ENCODE measurements at places on chromosomes 13 and 19.

- DNase-seq: no peak
Observed at GRCh38 chr13:74067818-74068217, 66.4 kb downstream of the KLF12 start.

GRCh38 chr19:50558449-50558848 lies 9.8 kb downstream of the LRRC4B start:
- no peak for DNase-seq

DNA sequence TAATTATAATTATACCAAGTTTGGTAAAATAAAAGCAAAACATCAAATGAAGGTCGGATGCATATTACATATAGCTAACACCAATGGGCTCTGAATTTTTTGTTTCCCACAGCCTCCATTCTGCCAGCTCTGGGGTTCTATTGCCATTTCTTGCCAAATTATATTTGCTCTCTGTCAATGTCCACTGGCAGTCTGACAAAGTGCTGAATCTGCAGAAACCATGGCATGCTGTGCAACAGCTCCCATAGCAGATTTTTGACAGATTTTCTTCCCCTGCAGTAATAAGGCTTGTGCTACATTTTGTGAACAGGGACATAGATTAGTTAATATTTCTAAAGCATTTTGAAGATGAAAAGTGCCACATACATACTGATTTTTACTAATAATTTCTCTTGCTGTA lies 1102.1 kb downstream of the DIAPH3 start:
- DNase-seq: no peak

DNA sequence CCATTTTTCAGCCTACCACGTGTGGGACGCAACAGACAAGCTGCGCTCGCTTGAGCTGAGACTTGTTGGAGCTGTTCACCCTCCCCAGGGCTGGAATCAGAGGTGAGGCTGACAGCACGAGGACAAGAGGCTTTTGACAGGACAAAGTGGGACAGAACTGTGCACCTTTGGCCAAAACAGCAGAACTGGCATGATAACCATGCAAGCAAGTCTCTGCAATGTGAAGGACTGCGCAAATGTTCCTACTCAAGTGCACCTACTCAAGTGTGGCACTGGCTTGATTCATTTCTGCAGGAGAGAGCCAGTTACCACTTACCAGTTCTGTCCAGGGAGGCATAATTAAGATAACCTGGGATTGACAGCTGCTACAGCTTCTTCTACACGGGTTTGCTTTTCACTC lies 62.2 kb upstream of the TM9SF2 start:
- no peak for DNase-seq

DNA sequence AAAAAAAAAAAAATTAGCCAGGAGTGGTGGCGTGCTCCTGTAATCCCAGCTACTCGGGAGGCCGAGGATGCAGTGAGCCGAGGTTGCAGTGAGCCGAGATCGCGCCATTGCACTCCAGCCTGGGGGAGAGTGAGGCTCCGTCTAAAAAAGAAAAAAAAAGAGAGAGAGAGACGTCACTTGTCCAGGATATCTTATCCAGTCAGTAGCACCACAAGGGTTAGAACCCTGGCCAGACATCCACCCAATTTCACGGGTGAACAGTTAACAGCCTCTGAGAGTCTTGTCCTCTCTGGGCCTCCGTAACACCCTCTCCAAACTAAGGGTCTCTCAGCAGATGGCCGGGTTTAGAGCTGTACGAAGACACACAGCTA lies 917 bp upstream of the CLPTM1 start:
- no peak for DNase-seq

DNA sequence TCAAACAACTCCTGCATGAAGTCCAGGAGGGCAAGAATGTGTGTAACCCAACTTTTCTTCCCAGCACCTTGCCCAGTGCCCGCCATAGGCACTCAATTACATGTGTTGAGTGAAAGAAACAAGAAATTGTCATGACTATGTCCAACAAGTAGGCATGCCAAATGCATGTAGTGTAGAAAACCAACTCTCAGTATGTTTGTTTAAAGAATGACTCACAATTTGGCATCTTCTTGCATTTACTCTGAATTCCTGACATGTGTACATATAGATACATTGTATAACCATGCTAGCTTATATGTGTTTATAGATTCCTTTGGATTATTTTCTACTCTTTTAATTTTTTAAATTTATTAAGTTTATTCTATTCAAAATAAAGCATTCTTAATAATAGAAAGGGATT lies 305.0 kb downstream of the EFNB2 start:
- DNase-seq: no peak

- DNase-seq: no peak
Observed at GRCh38 chr19:43872547-43873336, 45.6 kb downstream of the ZNF283 start.

All from stimulated activated CD8-positive, alpha-beta memory T cell treated with anti-CD3 and anti-CD28 coated beads, Interleukin-15, amount 100 ng/mL, for 48 hours (primary cell).